ENCODE measurements at places on chromosomes 2 and 18.

GRCh38 chr2:222353993-222354392, 55.2 kb upstream of the PAX3 start:
- no peak for DNase-seq

GRCh38 chr2:89845532-89845931, 1154.1 kb downstream of the RPIA start:
- DNase-seq: no peak

- DNase-seq: no peak
Observed at GRCh38 chr2:715854-716560, 38.8 kb upstream of the TMEM18 start.

DNA sequence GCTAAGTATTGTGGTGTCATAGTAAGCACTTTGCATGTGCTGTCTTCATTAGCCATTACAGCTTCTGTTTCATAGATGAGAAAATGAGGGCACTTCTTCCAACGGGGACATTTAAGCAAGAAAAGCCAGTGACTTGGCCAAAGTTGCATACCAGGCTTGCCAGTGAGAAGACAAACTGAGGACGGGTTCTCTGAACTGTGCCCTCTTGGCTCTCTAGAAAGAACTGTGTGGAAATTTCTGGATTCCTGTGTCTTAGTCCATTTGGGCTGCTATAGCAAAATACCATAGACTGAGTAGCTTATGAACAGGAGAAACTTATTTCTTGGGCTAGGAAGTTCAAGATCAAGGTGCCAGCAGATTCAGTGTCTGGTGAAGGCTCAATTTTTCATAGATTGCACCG, 13.3 kb downstream of the CTIF start:
- no peak for DNase-seq

DNA sequence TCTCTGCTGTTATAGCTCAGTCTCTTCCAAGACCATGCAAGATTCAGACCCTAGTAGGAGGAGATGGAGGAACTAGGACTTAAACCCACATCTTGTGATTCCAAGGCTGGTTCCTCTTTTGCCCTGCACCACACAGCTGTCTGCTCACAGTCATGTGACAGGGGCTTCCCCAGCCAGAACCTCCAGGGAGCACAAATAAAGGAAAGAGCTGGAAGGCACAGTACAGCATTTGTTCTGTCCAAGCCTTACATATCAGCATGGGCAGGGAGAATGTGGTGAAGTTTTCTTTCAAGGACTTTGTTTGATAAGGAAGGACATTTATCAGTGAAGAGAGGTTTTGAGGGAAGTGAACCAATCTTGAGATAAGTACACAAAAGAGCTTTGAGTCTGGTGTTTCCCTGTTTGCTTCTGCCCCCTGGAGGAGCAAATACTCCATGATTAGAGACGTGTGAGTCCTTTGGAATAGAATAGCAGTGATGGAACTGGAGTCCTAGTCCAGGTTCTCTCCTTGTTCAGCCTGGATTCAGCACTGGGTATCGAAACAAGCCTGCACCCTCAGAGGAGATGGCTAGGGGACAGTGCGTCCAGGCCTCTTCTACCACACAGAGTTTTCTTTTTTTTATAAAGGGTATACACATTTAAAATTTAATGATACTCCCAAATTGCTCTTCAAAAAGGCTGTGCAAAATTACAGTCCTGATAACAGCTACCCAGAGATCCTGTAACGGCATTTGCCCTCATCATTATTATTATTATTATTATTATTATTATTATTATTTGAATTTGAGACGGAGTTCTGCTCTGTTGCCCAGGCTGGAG, 24.6 kb upstream of the CASP10 start:
- no peak for DNase-seq

DNA sequence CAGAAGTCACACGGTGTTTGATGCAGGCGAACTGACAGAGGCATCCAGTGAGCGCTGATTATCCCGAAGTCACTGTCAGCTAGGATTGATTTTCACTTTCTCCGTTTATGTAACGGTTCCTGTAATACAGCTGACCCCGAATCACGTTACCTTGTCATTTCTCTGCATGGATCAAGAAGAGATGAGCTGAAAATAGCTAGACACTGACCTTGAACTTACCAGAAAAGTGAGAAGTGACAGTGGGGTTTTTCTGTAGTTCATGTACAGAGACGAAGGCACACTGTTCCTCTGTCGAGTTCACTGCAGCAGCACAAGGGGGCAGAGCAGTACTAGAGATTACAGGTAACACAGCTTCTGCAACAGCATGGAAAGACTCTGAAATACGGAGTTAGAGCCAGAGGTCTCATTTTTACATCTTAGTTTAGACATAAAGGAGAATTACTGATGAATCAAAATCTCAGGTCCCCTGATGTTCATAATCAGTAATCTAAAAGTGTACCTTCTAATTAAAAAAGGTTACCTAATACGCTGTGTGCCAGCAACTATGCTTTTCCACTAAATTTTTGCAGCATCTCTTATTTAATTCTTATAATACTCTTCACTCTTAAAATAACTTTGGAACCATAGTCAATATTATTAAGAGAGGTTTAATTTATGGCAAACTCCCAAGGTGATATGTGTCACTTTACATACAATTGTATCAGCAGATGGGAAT, 33.1 kb downstream of the ARHGAP15 start:
- DNase-seq: no peak

DNA sequence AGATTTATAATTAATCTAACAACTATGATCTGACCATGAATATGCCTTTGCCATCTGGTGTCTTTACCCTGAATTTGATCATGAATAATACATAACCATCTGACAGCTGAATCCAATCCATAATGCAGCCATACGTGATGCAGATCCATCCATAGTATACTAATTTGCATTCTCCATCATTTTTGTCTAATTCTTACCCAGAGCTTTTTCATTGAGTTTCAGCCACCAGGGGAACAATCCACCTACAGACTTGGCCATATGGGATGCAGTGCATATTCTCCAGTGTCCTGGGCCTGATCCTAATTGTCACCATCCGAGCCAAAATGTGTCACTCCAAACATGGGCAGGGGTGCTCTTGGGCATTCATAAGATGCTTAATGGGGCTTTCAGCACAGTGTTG, 227.2 kb upstream of the CRIM1 start:
- DNase-seq: no peak

DNA sequence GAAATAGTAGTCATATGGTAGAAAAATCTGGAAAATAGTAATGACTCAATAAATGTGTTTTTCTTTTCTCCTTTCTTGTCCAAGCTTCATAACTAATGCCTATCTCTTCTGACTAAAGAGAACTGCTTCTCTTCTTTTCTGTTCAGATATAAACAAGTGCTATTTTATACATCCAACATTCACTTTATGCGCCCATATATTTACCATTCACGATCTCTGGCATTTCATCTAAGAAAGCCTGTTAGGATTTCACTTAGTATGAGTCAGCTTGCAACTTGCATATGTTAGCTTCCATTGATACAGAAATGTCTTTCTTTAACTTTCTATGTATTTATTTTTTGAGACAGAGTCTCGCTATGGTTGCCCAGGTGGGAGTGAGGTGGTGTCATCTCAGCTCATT, 224.9 kb downstream of the VAPA start:
- no peak for DNase-seq

GRCh38 chr18:8519102-8519501, 90.1 kb upstream of the RAB12 start:
- DNase-seq: no peak

- DNase-seq: no peak
Observed at GRCh38 chr2:124354466-124354865, 329.4 kb downstream of the CNTNAP5 start.

DNA sequence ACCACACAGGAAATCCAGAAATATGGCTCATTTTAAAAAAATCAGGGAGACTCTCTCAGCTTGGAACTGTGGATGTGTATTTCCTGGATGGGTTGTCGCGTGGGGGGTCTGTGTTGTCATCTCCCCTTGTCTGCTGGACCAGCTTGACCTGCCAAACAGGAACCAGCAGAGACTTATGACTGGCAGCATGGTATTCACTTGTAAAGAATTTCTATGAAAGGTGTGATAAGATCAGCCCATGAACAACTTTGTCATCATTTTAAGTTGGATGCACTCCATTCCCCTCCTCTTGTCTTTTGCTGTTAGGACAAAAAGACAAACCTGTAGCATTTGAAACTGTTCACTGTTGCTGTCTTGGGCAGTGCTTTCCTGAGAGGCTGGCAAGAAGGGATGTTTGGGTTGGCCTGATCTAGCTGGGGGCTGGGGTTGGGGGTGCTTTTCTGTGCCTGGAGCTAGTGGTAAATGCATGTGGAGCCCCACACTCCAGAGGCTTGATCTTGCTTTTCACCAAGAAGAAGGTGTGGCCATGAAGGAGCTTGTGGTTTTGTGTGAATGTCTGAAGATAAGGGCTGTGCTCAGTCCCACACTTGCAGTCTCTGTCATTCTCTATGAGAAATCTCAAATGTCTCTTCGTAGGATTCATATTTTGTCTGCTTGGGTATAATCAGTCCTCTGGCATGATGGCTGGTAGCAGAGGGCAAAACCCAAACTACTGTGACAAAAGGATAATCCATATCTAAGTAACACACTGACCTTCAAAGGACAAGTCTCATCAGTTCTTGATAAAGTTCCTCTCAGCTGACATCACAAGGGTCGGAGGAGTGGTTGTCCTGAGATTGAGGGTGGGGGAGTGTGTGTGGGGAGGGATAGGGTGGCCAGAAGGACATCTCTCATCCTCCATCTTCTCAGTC, 39.0 kb downstream of the RALB start:
- DNase-seq: no peak

GRCh38 chr18:22214731-22215528, 45.5 kb downstream of the GATA6 start:
- no peak for DNase-seq

DNA sequence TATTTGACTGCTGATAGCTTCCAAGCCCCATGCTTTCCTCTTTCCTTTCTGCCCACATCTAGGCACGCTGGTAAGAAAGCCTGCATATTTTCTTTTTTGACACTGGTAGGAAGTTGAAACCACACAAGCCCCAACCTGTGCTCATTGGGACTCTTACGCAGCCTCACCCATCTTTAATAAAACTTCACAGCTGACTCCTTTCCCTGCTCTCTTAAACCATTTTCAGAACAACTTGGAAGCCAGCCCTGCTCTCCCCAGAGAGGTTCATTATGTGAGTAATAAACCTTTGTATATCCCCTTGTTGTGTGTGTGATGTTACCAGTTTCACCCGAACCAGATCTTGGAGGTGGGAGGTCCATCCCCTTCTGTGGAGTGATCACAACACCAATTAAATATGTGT, 268.4 kb downstream of the GPD2 start:
- DNase-seq: no peak

DNA sequence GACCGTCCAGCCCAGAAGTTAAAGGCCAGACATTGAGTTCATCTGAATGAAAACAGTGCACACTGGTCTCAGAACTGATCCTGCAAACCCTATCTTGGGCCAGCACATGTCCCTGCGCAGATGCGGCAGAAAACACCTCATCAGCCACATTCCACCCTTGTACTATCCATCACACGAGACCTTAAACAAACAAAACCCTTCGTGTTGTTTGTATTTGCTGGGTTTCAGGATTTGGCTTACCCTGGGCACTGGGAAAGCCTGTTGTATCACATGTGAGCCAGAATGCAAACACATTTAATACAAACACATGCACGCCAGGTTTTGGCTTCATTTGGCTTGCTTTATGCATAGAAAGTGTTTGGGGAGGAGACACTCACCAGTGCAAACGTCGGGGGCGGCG, 12.5 kb downstream of the WIPF1 start:
- no peak for DNase-seq

DNA sequence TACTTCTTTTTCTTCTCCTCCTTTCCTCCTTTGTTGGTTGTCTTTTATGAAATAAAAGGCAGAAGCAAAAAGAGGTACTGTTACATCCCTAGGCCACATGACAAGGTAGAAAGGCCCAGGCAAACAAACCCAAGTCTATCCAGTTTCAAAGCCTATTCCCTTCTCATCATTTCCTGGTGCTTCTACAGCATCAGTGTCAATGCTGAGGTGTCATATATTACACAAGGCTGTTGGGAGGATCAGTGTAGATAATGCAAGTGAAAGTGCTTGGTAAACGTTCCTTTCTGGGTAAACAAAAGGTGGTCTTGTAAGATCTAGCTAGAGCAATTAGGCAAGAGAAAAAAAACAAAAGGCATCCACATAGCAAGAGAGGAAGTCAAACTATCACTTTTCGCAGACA, 64.9 kb downstream of the EVA1A start:
- no peak for DNase-seq

- DNase-seq: peak; percentile 24
Observed at GRCh38 chr18:57434536-57435494, at the start of gene ONECUT2. Gene ONECUT2 (plus strand): TSS chr18:57435374. CDS start chr18:57435717, 343 bp downstream.

DNA sequence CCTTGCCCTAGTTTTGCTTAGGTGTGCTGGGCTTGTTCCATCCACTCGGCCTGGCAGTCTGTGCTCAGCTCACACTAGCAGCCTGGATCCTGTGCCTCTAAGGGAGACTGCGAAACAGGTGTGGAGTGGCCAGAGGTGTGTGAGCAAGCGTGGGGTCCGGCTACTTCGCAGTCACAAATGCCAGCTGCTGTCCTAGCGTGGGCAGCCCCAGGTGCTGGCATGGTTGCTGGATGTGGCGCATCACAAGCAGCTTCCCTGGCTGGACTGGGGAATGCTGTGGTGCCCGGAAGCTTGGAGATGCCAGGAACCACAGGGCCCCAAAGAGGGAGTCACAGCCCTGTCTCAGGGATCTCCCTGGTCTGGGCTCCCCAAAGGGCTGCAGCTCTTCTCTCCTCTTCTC, 119.0 kb upstream of the TMEFF2 start:
- DNase-seq: no peak

GRCh38 chr2:159944874-159945273, 117.5 kb downstream of the PLA2R1 start:
- no peak for DNase-seq

DNA sequence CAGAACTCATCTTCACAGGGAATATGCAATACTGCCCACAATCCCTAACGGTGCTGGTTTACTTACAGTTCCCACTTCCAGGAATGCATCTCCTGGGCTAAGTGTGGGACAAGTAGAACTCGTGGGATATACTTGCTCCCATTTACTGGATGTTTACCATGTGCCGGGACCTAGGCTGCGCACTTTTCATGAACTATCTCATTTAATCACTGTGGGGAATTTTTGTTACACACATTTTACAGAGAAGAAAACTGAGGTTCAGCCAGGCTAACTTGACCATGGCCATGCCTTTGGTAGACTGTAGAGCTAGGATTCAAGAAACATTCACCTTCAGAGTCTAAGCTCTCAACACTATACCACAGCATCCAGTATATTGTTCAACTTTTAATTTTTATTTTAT, 24.4 kb upstream of the MBOAT2 start:
- no peak for DNase-seq

DNA sequence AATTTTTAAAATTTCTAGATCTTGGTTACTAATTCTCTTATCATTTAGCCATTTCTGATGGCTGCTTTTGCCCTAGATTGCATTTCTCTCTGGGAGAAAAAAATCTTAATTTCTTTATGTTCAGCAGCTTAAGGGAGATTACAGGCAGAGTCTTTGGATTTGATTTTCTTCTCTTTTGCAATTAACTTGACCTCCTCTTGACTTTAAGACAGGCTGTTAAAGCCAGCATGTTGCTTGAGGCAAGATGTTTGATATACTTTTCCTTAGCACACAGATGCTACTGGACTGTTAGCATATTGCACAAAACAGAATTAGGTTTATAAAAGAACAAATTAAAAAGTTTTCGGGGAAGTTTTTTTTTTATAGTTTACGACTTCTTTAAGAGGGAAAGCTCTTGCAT, 50.0 kb downstream of the XRCC5 start:
- no peak for DNase-seq

Data from AG04449 (cell line).